Erythroblast (primary cell): ENCODE measurements at places on chromosomes 1 and 21.
A peak's percentile ranks its signal among the peaks of the same experiment; 100 is the strongest.

DNA sequence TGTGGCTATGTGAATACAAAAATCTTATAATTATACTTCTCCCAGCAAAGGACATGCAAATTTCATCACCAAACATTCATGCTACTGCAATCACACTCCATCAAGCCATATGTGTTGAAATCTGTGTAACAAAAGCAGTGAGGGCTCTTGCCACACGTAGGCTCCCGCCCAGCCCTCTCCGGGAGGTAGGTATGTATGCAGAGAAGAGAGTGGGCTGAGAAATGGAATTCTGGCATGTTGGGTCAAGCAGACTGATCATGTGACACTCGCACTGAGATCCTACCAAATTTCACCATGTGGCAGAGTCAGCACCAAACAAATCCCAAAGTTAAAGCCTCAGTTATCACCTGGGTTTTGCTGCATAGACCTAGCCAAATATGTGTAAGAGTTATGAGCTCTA lies 49.7 kb downstream of the APP start:
- no peak for DNase-seq

GRCh38 chr1:79190074-79190473 lies 183.5 kb upstream of the ADGRL4 start:
- DNase-seq = no peak

DNA sequence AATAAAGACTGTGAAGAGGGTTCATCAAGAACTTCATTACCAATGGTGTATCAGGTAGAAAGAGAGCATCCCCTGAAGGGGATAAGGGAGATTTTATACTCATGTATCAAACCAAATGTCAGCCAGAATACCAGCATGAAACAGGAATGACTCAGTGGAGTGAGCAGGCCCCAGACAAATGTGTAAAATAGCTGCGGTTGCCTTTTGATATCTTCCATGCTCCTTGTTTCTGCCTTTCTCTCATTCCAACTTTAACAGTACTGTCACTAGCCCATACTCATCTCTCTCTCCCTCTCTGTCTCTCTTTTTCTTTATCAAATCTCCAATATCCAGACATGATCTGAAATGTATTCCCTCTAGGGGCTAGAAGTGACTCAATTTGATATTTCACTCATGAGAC lies 47.8 kb downstream of the GPR88 start:
- DNase-seq = no peak

DNA sequence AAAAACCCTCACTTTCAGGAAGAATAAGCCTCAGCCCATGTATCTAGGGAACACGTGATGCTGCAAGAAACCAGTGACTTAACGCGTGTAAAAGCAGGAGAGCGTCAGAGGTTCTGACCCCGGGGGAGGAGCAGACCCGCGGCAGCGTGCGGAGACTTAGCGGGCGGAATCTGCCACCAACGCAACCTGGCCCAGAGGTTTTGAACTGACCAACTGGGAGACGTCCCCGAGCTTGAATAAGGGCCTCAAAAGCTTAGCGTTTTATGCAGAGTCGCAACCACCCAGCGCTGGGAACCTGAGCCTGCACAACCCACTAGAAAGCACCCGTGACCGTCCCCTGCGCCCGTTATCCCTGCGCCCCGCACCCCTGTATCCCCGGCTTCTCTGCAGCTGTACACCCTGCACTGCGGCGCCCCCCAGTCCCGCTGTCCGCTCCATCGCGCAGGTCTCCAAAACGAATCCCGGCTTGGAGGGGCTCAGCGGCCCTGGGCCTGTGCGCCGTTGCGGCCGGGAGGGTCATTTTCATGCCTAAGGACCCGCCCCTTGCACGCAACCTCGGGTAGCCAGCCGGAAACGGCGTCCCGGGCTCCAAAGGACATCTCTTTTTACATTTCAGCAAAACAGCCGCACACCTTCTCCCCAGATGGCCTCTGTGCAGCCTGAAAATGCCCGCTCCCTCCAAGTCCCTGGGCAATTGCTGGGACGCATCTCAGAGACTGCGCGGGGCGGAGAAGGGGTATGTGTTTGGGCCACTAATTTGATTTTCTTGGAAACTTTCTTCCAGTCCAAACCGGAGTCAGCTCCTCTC lies 29.4 kb upstream of the TRIM17 start:
- DNase-seq = peak; percentile 44

- DNase-seq = no peak
These were observed 251.0 kb downstream of the RHOU start for GRCh38 chr1:228986093-228986904.

DNA sequence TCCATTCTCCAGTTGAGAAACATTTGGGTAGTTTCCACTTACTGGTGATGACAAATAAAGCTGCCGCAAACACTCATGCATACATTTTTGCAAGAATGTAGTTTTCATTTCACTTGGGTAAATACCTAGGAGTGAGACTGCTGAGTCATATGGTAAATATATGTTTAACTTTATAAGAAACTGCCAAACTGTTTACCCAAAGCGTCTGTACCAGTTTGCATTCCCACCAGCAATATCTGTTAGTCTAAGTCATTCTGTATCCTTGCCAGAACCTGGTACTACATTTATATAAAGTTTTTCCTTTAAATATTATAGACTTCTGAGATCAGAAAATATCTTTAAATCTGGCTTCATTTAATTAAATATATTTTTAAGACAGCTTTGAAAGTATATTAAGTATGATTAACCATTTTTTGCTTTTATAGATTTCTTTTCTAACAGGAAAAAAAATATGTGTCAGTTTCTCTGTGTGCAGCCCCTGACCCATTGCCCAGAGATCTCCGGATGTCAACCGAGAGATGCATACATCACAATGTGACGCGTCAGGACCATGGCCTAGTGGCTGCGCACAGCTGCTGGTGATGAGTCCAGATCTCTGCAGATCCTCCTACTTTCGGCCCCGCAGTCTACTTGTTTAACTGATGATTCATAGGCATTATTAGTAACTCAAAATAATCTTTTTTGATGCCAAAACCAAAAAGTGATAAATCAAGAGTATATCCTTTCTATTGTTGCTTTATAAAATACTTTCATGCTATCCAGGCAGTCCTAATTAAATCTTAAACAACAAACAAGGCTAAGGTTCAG lies 227.1 kb upstream of the MAP1LC3C start:
- DNase-seq = no peak

DNA sequence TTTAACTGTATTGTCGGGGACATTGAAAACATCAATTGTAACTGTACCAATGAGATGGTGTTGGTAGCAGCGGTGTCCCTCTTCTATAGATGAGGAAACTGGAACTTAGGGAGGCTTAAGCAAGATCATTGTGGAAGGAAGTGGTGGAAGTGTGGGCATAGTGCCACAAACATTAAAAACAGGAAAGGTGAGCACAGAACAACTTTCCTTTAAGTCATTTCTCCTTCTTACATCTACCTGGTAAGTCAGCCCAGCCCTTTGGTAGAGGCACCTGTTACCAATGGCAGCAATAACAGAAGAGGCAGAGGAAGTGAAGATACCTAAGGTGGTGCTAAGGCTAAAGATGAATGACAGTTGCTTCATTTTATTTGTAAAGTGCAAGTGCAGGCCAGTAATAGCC lies 12.0 kb upstream of the CTSS start:
- DNase-seq = no peak

DNA sequence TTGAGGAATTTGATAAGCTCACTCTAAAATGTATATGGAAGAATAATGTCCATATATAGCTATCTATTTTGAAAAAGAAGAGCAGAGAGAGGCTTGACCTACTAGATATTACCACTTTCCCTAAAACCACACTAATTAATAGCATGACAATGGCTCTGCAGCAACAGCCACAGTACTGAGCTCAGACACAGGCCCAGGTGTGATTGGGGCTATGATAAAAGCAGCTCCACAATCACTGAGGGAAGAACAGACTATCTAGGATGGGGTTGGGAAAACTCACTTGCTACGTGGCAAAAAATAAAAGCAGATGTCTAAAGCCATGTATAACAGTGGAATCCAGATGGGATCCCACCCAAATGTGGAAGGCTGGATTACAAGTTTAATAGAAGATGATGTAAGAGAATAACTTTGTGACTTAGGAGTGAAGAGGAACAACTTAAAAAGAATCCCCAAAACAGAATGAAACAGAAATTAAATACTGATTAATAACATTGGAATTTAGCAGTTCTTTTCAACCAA lies 80.8 kb upstream of the RAB4A start:
- no peak for DNase-seq

DNA sequence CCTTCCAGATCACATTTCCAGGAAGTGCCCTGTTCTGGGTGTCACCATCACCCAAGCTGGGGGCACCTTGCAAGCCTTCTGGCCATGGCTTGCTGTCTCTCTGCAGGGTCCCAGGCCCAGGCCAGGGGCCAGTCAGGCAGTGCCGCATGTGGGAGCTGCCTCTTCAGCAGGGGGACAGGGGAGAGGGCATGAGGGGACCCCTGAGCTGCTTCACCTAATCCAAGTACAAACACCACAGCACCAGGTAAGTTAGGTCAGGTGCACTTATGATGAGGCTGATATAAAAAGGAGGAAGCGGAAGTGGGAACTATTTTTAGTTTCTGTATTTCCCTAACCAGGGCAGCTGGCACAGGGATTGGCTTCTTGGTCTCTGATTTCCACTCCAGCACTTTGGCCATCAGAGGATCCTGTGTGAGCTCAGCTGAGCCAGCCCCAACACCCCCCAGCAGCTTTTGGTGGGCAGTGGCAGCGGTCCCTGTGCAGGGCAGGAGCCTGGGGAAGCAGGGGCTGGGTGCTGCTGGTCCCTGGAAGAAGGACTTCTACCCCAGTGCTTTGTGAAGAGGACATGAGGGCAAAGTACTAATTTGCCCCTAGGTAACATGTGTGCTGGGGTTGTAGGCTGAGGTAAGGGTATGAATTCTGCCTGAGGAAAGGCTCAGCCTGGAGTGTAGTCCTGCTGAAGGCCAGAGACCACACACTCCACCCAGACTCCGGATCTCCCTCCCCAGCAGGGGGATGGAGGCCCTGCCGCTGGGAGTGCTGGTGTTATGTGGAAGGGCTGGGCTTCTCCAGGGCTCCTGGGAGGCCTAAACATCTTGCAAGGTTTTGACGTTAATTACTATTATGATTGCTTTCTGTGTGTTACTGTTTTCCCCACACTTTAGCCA lies 3.3 kb upstream of the PCBP3 start:
- no peak for DNase-seq

DNA sequence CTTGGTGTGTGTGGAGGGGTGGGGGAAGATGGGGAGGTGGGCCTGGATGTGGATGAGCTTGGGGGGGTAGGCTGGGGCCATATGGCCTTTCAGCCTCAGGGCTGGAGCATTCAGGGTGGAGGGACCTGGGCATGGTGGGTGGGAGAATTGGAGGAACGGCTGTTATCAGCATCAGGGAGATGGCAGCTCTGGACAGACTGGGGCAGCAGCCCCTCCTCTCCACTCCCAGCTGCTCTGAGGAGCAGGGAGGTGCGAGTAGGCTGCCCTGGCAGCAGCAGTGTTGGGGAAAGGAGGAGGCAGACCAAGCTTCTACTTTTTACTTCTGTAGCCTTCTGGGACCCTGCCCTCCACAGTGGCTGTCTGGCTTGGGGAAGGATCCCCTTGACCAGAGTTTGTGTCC lies 10.2 kb downstream of the PPFIA4 start:
- peak; percentile 33 for DNase-seq
